Central memory CD8-positive, alpha-beta T cell (primary cell): ENCODE measurements at places on chromosomes 5 and 9.

DNA sequence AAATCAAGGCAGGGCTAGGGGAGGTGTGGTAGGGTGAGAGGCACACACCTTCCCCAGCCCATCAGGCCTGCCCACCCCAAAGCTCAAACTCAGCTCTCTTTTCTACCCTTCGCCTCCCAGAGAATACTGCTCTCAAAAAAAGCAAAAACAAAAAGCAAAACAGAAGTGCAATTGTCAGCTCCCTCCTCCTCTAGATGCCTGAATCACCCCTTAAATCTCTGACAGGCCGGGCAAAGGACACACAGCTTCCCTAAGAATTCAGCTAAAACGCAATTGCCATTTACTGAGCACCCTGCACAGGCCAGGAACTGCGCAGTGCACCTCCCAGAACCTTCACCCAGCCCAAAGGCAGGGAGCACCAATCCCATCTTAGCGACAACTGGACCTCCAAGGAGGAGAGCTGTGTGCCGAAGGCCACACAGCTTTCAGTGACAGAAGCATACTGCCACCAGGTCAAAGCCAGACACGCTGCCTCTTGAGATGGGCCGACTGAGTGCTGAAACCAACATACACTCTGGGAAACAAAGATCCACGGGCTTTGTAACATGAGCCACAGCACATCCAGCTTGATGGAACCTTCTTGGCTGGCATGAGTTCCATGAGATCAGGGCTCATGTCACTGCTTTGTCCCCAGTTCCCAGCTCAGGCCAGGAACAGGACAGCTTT lies 53.4 kb upstream of the STXBP1 start:
- no peak for DNase-seq

- DNase-seq = no peak
Measured at GRCh38 chr9:78899006-78899405, 602.1 kb downstream of the PSAT1 start.

DNA sequence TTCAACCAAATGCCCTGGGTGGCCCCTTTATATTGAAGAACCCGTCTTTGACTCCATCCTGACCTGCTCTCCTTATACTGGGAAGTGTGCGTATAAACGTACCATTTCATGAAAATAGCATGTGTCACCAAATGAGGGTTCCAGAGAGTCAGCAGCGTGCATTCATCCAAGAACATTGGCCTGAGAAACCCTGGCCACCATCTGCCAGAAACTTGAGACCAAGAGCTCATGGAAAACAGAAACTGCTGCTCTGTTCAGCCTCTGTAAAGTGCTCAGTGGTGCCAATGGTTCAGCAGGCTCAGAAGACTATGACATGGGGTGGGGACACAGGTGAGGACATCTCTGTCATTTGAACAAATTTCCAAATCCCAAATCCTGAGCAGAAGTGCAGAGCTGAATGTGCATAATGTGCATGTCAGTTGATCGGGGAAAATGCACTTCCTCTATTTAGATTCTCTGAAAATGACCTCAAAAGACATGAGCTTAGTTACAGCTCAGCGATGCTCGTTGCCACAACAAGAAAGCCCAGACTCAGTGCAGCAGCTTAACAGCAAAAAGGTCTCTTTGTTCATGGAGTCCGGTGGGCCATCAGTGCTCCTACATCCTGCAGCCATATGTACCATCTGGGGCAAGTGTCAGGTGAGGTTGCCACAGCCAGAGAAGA lies 176.1 kb downstream of the ATPSCKMT start:
- DNase-seq = no peak

- DNase-seq = no peak
Measured at GRCh38 chr5:36369219-36369690, 67.6 kb upstream of the RANBP3L start.

DNA sequence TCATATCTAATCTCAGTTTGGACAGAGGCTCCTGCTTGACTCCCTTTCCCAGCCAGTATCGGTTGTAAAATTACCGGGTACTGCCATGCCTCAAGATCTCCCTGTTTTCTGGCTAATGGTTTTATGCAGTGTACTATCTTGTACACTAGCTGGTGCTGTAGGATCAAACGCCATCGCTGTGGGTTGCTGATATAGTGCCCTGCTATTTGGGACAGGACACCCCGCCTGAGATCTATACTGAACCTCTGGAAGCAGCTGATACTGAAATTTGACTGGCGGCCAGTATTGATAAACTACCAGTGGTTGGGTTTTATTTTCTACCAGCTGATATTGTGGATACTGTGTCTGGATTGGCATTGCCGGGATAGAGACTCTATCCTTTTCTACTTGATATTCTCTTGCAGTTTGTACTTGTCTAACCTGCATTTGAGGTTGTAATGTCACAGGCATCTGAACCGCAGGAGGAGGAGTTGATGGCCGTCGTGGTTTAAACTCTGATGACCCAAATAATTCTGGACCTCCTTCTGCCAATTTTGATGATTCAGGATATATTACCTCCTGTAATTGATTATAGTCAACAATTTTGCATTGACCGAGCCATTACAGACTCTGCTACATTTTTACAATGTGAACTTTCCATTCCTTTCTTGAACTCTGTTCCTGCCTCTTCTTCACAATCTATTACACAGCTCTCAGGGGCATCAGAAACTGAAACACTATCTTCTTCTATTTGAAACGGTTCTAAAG lies 112.5 kb upstream of the LARP1 start:
- no peak for DNase-seq

- peak; percentile 56 for DNase-seq
Measured at GRCh38 chr5:139453683-139454567, 8.6 kb downstream of the ECSCR start.

GRCh38 chr9:127200106-127200862 lies 64.3 kb upstream of the GARNL3 start:
- DNase-seq = no peak

- DNase-seq = no peak
Measured at GRCh38 chr9:78783743-78784142, 486.8 kb downstream of the PSAT1 start.

GRCh38 chr9:136142414-136142796 lies 23.7 kb upstream of the TMEM250 start:
- no peak for DNase-seq

- DNase-seq = no peak
Measured at GRCh38 chr9:92480986-92481633, 1.2 kb downstream of the ASPN start.

DNA sequence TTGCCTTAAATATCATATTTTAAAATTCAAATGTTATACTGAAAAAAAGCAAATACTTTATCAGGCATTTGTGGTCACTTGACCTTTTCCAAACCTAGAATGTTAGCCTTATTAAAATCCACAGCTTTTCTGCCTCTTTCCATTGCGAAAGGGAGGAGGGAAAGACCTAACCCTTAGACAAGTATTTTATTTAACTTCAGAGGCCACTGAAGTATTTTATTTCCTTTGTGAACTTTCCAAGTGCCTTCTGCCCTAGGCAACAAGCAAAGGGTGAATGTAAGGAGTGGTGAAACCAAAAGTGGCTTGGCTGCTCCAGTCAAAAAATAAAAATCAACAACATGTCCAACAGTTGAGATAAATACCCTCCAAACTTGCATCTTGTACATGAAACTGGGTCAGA lies 376.1 kb downstream of the EFNA5 start:
- no peak for DNase-seq

DNA sequence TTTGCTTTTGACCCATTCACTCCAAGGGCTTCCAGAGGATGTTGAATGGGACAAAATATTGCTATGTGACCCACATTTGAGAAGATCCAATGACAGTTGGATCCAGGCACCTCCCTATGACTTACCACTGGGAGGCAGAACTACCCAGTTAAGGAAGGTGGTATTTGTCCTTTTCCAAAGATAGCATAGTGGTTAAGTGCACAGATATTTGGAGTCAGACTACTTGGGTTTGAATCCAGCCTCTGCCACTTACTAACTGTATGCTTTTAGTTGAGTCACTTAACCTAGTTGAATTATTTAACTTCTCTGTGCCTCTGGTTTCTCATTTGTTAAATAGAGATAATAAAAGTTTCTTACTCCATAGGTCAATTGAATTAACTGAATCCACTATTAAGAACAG lies 74.5 kb upstream of the PALM2AKAP2 start:
- DNase-seq = no peak

DNA sequence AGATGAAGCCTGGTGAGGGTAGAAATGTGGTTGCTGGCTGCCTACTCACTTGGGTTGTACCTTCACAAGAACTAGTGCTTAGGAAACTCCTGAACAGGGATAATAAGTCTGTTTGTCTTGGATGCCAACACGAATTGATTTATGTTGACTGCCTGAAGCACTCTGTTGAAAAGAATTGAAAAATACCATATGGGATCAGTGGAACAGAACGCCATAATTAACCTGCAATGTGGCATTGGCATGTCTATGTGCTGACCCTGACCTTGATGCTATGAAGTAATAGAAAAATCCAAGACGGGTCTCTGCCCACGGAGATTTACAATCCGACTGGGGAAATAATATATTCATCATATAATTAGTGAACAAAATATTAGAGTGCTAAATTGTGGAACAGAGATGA lies 10.5 kb downstream of the LIX1 start:
- no peak for DNase-seq

- DNase-seq = peak; percentile 55
Measured at GRCh38 chr5:134525683-134526482, 413 bp downstream of the JADE2 start.

GRCh38 chr5:178439493-178440180 lies 150.6 kb downstream of the COL23A1 start:
- DNase-seq = no peak

GRCh38 chr5:68424799-68425537 lies 209.4 kb downstream of the PIK3R1 start:
- no peak for DNase-seq

- DNase-seq = no peak
Measured at GRCh38 chr5:54630738-54631359, 113.3 kb downstream of the SNX18 start.

- no peak for DNase-seq
Measured at GRCh38 chr5:164341056-164341619, 835.7 kb downstream of the MAT2B start.

- DNase-seq = no peak
Measured at GRCh38 chr9:14400658-14400995, 86.7 kb upstream of the NFIB start.

- no peak for DNase-seq
Measured at GRCh38 chr9:16530669-16531642, 339.5 kb downstream of the BNC2 start.

GRCh38 chr9:133775951-133776905 lies 38.1 kb upstream of the SARDH start:
- no peak for DNase-seq

GRCh38 chr5:82164176-82164976 lies 113.8 kb downstream of the RPS23 start:
- no peak for DNase-seq

DNA sequence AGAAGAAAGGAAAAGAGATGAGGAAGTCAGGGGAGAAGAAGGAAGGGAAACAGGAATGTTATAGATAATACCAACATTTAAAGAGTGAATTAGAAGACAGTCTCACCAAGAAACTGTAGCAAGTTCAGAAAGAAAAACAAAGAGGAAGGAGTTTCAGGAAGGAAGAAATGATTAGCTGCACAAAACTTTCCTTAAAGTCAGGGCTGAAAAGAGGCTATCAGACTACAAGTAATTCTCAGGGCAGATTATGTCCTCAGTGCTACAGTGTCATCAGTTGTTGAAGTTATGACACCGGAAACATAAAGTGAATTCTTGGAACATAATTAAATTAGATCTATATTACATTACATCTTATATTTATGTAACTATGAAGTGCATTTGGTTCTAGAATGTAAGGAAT lies 226.9 kb downstream of the ARRDC3 start:
- no peak for DNase-seq

GRCh38 chr5:120509053-120509452 lies 45.0 kb downstream of the PRR16 start:
- no peak for DNase-seq

GRCh38 chr9:32723789-32724325 lies 59.5 kb upstream of the TMEM215 start:
- DNase-seq = no peak

DNA sequence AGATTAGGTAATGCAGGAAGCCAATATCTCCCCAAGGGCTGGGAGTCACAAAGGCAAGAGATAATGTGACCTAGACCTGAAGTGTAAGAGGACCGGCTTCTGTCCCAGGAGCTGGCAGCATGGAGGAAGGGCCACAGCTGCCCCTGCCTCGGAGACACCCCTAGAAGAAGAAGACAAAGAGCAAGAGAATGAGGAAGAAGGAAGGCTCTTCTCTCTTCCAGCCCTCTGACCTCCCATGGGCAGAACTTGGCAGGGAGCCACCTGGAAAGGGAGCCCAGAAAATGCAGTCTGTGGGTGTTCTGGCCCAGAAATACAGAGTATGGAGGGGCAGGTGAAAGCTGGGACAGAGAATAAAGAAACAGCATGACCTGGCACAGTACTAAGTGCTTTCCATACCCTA lies 151.0 kb downstream of the C5orf15 start:
- no peak for DNase-seq

DNA sequence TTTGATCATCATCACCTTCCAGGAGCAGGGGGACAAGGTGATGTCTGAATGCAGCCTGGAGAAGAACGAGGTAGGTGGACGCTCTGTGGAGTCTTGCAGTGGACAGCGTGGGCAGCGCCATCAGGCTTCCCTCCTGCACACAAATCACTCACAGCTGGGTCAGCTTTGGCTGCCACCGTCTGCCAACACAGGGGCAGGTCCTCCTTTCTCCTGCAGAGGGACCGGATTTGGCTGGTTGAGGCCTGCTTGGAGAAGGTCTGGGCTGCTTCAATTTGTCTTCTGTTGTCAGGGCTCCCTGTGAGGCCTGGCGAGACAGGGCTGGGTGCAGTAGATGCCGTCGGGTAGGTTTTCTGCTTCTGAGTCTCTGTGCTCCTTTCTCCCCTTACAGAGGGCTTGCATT lies 180.6 kb downstream of the CACNA1B start:
- no peak for DNase-seq

DNA sequence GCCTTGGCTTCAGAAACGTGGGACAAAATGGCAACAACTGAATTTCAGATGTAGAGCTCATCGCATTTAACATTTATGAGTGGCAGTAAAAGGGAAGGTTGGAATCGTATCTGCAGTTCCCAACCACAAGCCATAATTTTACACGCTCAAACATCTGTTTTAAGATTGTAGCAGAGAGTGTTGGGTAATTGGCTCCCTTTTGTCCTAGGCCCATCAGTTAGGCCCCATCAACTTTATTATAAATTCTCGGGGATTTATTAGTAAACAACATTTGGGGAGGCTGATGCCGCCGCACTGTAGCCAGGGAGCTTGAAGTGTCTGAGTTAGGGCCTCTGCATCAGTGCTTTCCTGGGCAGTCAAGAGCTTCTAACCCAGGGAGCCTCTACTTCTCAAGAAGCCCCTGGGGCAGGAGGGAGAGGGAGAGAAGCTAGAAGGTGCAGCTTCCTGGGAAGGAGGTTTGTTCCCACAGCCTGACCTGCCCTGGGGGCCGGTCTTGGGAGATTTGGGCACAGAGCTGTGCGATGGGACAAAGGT lies 66.2 kb downstream of the HSPA4 start:
- DNase-seq = no peak
